Activated CD8-positive, alpha-beta memory T cell treated with anti-CD3 and anti-CD28 coated beads for 1 hour (primary cell): ENCODE measurements at places on chromosomes 2 and 18.
A peak's percentile ranks its signal among the peaks of the same experiment; 100 is the strongest.

- DNase-seq: no peak
Observed at GRCh38 chr2:42973726-42974125, 181.3 kb upstream of the HAAO start.

DNA sequence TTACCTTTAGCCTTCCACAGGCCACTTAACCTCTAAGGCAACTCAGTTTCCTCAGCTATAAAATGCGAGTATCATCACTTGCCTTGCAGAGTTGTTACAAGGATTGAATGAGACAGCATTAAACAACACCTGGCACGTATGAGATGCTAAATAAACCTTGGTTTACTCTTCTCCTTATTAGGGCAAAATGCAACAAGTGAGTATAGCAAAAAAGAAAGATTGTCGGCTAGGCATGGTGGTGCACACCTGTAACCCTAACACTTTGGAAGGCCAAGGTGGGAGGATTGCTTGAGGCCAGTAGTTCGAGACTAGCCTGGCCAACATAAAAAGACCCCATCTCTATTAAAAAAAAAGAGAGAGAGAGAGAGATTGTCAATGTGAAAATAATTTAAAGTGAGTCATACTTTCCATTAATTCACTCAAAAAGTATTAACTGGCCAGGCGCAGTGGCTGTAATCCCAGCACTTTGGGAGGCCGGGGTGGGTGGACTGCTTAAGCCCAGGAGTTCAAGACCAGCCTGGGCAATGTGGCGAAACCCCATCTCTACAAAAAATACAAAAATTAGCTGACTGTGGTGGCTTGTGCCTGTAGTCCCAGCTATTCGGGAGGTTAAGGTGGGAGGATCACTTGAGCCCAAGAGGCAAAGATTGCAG, 8.0 kb downstream of the ATAD2B start:
- DNase-seq: no peak

GRCh38 chr2:69013840-69014821, 1.2 kb downstream of the ANTXR1 start:
- DNase-seq: no peak

DNA sequence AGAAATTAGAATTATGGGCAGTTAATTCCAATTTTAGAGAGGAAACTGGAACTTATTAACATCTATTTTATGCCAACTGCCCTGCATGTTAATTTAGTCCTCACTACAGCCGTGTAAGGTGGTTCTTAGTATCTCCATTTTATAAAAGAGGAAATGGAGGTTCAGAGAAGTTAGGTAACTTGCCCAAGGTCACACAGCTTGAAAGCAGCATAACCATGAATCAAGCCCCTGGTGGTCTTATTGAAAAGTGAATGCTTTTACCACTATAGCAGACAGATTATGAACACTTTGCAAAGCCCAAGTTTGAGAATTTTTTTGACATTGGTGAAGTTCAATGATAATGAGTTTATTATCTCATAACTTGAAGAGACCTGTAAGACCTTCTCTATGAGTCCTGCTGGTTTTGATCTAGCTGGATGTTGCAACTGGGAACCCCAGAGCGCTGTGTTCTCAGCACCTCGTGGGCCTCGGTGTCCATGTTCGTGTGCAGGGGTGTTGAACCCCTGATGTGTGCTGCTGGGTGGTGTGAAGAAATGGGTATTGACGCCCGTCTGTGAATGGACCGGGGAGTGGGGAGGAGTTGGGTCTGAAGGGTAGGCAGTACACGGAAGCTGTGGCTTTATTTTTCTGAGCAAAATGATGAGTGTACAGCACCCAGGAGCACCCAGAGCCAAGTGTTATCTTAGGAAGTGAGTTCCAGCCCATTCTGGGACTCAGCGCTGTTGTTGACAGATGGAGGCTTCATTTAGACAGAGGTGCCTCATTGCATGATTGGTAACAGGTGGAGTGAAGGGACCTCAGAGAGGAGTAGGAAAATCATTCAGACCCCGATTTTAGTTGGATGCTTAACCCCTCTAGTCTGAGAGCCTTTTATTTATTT, 9.7 kb downstream of the GREB1 start:
- no peak for DNase-seq

DNA sequence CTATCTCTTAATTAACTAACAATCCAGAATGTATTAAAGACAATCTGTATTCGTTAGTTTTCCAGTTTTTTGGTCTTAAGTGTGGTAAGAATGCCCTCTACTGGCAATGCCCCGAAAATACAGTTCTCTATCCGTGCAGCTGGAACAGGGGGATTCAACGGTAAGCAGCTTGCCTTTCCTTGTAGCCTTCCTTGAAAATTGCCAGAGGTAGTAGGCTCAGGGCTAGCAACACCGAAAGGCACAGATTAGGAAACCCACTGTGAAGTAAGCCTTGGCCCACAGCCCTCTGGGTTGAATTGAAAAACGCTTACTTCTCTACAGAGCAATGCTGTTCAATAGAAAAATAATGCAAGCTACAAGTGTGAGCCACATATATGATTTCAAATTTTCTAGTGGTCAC, 17.1 kb upstream of the VPS4B start:
- DNase-seq: no peak

GRCh38 chr2:124836416-124836815, 811.3 kb downstream of the CNTNAP5 start:
- DNase-seq: no peak

GRCh38 chr2:46252891-46253659, 44.1 kb upstream of the EPAS1 start:
- no peak for DNase-seq

DNA sequence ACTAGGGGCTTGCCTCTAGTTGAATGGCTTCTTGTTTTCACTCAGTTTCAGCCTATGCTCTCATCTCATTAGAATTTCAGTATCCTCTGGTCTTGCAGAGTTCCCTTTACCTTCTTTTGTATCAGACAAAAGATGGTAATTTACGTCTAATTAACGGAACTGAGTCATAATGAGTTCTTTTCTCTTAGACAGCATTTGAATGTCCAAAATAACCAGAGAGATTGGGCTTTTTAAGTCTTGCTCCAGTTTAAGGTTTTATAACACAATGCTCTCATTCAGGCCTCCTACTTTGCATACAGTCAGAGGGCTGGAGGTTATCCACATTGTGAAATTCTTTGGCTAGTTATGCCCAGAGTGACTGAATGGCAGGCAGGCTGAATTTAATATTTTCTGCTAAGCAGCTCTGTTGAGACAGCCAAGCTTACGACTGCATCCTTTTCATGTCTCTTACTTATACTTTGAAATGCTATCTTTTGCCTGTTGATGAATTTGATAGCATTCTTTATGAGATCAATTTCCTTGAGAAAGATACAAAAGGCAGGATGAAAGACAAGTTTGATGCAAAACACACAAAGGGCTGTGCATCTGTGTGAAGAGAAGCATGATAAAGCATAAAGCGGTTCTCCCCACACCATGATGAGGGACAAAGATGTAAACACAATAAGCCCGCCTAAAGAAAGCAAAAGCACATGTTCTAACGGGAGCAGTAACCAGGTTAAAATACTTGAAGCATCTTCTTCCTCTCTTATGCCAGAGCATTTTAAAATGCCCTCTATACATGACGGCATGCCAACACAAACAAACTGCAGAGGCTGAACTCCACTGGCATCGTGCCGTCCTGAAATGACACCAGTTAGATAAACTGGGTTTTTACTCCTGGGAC, 90.0 kb downstream of the CDH2 start:
- no peak for DNase-seq

- no peak for DNase-seq
Observed at GRCh38 chr2:36802952-36803351, 106.4 kb downstream of the VIT start.

DNA sequence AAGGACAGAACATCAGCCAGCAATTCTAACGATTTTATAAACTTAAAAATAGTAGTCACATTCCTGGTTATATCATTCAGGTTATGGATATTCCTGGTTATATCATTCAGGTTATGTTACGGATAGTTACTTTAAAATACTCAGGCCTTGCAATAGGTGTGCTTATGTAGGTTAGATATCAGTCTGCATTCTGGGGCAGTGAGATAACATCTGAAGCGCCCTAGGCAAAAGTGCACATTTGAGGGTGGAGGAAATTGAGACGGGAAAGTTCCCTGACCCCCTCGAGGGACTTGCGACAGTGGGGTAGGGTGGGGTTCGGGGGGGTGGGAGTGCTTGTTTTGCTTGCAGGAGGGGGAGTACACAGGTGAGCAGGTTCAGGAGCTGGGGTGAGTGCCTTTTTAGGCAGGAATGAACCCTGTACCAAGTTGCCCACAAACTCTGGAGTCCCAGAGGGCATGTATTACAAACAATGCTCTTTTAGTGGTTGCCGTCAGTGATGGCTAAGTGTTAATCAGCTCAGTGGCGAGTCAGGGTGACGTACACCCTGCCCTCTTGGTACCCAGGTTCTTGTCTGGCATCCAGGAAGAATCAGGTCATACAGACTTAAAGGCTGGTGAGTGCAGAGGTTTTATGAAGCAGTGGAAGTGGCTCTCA, 31.8 kb downstream of the CREG2 start:
- no peak for DNase-seq

DNA sequence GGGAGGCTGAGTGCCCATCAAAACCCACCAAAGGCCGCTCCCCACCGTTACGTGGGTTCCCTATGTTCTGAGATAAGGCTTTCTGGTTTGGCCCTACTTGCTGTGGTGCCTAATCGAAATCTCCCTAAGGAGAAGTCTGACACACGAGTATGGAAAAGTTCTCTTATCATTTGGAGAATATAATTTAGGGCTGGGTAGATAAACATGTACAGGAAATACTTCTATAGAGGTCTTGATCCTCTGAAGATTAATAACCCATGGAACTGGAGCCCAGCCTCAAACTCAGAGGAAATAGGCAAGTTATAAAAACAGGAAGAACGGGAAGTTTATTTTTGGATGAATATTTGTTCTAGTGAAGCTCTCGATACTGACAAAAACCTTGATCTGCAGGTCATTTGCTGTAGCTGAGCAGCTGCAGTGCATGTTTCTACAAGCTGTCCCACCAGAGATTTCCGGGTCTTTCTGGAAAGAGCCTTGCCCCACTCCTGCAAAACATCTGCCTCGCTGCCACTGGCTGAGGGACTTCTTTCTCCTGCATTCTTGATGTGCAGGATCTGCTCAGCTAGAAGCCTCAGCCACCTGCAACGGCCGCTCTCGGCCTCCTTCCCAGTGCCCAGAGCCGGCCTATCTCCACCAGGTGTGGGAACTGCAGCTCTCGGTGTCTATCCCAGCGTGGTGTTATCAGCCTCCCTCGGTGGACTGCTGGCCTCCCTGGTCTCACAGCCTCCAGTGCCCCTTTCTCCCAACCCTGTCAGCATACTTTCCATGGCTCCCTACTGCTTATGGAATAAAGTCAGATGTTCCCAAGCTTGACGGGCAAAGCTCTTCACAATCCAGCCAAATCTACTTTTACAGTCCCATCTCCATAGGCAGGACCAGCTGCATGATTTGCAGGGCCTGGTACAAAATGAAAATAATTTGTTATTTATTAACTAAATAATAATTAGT, 48.6 kb downstream of the SPRED2 start:
- DNase-seq: no peak

- DNase-seq: no peak
Observed at GRCh38 chr2:189254268-189254883, 74.8 kb upstream of the COL5A2 start.

DNA sequence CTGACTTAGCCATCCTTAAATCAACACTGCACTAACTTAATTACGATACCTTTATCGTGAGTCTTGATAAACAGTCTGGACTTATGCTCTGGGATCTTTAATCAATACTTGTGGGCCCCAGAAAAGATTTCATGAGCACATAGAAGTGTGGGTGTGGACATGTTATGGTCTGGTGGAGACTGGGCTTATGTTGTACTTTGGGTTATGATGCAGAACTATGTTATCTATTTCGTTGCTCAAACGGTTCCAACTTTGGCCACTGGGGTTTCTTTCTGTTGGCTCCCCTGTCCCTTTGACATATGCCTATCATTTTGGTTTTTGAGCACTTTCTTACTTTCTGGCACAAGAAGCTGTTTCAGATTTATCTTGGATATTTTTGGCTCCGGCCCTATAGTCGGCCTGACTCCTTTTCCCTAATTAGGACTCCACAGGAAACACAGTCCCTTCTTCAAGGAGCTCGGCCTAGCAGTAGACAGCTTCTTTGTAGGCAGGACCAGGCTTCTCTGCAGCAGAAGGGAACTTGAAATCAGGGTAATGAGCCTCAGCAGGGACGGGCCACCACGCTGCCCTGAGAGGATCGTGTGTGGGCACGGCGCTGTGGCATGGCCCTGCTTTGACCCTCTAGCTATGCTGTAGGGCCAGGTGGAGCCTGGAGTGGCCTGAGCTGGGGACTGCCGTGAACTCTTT, 54.6 kb upstream of the TXNDC2 start:
- no peak for DNase-seq

DNA sequence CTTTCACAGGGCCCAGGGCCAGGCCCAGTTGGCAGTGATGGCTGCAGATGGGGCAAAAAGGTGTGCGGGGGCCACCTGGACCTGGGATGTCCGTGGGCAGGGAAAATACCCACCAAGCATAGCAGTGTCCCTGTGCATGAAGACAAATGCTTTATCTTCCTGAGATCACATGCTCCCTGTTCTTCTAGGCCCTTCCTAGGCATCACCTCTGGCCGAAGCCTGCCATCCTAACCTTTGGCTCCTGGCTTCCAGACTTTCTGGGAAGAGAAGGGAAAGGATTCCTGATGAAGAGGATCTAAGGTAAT, 105.0 kb upstream of the SMAD2 start:
- no peak for DNase-seq

GRCh38 chr18:57523171-57523956, 63.1 kb downstream of the FECH start:
- no peak for DNase-seq

GRCh38 chr2:214310319-214310718, 100.5 kb upstream of the VWC2L start:
- DNase-seq: no peak

- DNase-seq: no peak
Observed at GRCh38 chr2:13030606-13031005, 313.9 kb downstream of the TRIB2 start.

- DNase-seq: peak; percentile 27
Observed at GRCh38 chr2:241272303-241273209, 42.9 kb downstream of the HDLBP start.

GRCh38 chr2:181241366-181241765, 215.8 kb upstream of the ITGA4 start:
- DNase-seq: no peak

- no peak for DNase-seq
Observed at GRCh38 chr2:135048122-135048521, 875 bp upstream of the MAP3K19 start.

- DNase-seq: no peak
Observed at GRCh38 chr2:146251328-146251727, 1593.5 kb upstream of the ACVR2A start.

GRCh38 chr18:41985914-41986313, 30.9 kb downstream of the PIK3C3 start:
- DNase-seq: no peak

- no peak for DNase-seq
Observed at GRCh38 chr2:196123679-196124373, 47.6 kb downstream of the STK17B start.

GRCh38 chr2:69438580-69438979, 1.3 kb upstream of the NFU1 start:
- no peak for DNase-seq
